SK-N-SH (cell line): ENCODE measurements at places on chromosomes 3 and 15.

GRCh38 chr3:21752749-21753347 lies 1.8 kb upstream of the ZNF385D start:
- peak; percentile 60 for DNase-seq
- H3K4me1 ChIP-seq = peaks cover 14% of the 10 kb centered on the region
- peak overlapping the region; percentile 85 for H3K27ac ChIP-seq

- H3K36me3 ChIP-seq = peaks cover 32% of the 10 kb centered on the region
- no peak overlapping the region for H3K27ac ChIP-seq
- H3K4me3 ChIP-seq = no peak overlapping the region
- DNase-seq = no peak
Measured at GRCh38 chr3:39064646-39065045, 12.8 kb downstream of the WDR48 start.

DNA sequence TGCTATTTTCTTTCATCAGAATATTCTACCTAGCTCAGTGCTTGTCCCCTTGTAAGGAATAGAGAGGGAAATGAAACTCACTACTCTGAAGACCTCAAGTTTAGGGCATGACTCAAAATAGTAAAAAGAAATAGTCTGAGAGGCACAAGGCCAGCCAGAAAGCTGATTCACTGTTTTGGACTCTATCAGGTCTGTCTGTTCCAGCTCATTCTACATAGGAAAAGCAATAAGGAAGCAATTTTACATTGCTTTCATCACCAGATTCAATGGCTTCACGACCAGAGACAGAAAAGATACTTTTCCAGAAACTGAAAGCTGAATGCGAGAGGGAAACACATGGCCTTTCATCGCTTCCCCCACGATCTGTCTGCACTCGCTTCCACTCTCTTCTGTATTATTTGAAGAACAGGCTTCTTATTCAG lies 276.0 kb downstream of the GBE1 start:
- no peak for DNase-seq
- H3K4me1 ChIP-seq = peaks cover 5% of the 10 kb centered on the region; the same call in 1 of the 2 replicates
- H3K4me3 ChIP-seq = no peak overlapping the region

DNA sequence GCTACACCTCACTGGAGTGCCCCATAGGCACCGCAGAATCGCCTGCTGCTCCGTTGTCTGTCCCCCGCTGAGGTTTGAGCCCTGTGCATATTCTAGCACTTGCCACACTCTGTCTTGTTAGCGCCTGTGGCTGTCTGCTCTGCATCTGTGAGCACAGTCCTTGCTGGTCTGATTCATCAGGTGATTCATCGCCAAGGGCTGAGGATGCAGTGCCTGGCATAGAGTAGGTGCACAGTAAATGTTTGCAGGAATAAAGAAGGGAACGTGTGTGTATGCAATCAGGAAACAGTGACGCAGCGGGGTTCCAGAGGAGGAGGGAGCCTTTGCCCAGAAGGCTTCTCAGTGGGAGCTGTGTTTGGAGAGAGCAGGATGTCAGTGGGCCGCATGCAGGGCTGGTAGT lies 124.0 kb upstream of the PLXNA1 start:
- no peaks in the 10 kb centered on the region for H3K36me3 ChIP-seq
- DNase-seq = no peak
- H3K27ac ChIP-seq = no peak overlapping the region
- no peak overlapping the region for H3K4me3 ChIP-seq
- no peaks in the 10 kb centered on the region for H3K4me1 ChIP-seq
